ENCODE measurements at places on chromosomes 3 and 15.

GRCh38 chr3:46812237-46812791 is 50.9 kb downstream of the MYL3 start:
- DNase-seq, result peak; percentile 64

- DNase-seq, result no peak
Measured at GRCh38 chr3:25191673-25192072, 236.4 kb upstream of the RARB start.

DNA sequence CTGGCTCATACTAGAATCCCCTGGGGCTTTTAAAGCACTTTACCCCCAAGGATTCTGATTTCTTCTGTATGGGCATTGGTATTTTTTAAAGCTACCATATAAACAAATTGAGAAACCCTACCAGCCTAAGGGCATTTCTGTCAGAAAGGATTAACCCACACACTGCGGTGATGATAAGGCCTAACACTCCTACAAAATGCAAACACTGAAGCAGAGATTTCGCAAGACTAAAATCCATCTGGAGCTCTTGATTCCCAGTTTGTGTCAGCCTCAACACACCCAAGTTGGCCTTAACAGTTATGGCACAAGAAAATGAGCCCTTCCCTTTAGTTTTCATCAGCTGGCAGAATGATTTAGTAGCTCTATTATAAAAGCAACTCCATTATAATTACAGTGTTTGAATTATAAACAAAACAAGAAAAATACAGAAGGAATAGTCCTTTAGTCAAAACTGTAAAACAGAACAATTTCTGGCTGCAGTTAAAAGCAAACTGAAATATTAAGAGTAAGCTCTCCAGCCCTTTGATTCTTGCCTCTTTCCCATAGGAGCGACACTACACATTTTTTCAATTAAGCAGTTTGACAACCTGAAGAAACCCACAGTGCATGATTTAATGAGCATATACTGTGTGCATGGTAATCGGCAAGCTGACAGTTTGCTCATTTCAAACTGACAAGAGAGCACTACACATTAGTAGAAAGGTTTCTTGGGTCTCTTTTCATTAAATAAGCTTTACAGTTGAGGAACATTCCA is 441.2 kb downstream of the FHIT start:
- DNase-seq, result no peak

DNA sequence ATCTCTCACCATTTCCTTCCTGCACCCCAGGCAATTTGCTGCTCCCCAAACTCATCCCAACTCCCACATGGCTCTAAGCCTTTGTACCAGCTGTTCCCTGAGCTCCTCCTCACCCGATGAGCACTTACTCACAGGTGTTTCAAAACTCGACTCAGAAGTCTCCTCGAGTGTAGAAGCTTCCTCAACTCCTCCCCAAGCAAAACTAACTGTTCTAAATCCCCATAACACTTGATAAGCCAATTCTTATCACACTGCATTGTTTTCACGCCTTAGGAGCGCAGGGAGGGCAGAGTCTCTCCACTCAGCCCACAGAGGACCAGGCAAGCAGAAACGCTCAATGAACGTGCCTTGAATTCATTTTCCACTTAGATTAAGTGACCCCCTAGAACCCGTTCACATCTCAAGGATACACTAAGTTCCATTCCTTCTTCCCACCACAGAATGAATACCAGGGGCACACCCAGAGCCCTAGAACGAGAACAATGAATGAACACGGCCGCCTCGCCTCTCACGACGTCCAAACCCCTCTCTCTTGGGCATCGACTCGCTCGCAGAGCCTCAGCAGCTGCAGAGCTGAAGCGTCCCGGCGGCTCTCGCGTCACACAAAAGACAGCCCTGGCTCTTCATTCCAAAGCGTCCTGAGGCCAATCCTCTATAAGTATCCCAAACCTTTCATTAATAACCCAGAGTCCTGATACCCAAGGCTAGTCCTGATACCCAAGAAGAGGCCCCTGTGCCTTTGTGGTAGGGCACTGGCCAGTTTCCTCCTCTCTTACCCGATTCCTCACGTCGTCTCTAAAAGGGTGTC is 1.1 kb downstream of the RAF1 start:
- peak; percentile 26 for DNase-seq

GRCh38 chr3:34229876-34230275 is 431.4 kb downstream of the PDCD6IP start:
- no peak for DNase-seq

GRCh38 chr3:151205482-151205881 is 2.5 kb upstream of the GPR171 start:
- no peak for DNase-seq

DNA sequence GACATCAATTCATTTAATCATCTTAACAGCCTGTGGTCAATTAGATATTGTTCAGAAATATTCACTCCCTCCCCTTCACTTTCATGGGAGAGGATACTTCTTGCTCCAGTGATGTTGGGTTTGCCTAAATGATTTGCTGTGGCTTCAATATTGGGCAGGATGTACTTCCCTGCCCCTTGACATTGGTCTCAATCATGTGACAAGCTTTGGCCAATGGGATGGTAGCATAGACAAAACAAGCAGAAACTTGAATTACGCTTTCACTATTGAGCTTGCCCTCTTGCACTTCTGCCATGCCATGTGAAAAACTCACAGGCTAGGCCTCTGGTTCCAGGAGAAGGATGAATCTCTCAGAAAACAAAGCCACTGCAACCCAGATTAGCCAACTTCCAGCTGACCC is 42.2 kb upstream of the STT3B start:
- no peak for DNase-seq

DNA sequence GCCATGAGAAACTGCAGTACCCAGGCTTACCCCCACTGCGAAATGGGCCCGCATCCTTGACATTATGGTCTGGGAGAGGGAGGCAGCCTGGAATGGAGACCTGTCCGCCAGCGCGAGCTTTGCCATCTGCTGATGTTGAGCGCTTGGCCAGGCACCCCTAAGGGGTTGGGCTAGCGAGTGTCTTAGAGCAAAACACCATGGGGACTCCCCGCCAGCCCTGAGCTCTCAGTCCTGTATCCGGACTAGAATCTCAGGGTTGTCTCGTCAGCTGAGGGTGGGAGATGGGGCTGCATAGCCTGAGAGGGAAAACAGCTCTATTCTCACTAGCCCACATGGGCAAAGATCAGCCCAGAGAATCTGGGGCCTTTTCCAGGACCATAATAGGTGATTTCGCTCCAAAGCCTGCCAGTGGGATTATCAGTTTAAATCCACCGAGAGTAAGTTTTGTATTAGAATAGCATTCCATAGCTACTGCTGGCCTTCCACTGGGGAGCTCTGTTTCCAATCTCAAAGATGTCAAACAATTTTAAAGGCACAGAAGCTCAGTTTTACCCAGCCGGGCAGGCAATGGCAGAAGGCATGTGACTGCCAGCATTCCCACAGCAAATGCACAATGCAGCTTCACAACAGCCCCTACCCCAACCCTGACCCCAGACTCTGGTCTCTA is 167.5 kb upstream of the TPM1 start:
- no peak for DNase-seq

DNA sequence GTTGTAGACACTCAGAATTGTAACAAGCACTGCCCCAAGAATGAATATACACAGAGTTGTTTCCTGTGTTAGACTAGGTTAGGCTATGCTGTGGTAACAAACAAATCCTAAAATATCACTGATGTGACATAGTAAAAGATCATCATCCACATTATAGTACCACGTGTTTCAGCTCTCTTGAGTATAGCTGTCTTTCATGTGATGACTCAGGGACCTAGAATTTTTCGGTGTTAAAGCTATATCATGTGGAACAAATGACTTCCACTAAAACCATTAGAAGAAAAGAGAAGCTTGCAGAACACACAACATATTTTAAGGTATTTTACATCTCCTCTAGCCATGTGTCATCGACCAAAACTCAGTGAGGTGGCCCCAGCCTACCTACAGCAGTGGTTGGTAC is 307.9 kb upstream of the RBMS3 start:
- no peak for DNase-seq

GRCh38 chr3:14411166-14411526 is 8.7 kb downstream of the SLC6A6 start:
- DNase-seq, result no peak

GRCh38 chr3:100010087-100010417 is 104.2 kb downstream of the FILIP1L start:
- DNase-seq, result no peak

- DNase-seq, result no peak
Measured at GRCh38 chr15:60804986-60805949, 326.3 kb upstream of the ICE2 start.

DNA sequence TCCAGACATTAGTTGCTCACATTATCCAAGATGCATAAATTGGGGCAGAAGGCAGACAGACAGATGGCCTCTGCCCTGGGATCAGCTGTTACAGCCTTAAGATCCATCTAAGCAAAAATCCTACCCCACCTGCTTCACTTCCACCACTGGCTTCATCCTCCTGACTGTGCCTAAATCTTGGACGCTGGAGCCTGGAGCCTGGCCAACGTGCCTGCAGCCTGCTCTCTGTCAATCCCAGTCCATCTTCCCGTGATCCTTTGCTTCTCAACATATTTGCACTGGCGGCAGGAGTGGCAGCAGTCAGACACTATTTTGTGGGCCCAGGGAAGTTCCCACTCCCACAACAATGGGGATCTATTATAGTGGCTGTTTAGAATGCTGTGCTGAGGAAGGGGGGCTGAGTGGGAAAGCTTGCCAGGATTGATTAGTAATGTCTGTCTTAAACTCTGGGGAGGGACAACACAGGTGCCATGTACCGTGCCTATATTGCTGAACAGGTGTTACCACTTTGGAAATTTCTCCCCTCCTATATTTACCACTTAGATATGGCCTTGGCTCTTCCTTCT is 121.2 kb downstream of the MEGF11 start:
- DNase-seq, result no peak

DNA sequence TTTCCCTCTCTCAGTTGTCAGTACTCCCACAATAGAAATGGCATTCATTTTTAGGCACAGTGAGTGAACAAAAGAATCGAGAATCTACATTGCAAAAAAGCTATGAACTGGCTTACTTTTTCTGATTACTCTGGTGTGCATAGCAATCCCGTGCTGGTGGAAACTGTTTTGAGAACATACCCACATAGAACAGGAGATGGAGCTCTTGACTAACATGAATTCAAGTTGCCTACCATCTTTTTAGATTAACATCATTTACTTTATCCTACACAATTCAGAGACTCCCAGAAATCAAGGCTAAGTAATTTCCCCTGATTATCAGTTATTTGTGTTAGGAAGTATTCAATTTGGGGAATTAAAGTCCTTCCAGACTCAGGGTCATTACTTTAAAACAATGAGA is 326.6 kb downstream of the ARPP21 start:
- no peak for DNase-seq

GRCh38 chr3:126927846-126928245 is 55.1 kb upstream of the PLXNA1 start:
- DNase-seq, result no peak

DNA sequence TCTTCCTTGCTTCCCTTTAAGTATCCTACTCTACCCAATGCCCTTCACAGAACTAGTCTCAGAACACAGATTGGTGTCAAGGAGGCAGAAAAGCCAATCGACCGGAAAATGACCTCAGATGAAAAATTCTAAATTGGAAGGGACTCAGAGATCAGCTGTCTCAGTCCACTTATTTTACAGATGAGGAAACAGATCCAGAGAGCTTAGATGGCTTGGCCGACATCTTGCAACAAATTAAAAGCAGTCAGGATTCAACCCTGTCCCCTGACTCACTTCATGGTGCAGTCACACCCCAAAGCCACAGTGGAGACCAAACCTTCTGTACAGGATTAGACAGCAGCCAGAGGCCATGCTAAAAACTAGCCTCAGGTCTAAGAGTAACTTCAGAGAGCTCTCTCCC is 169.3 kb upstream of the BHLHE40 start:
- no peak for DNase-seq

DNA sequence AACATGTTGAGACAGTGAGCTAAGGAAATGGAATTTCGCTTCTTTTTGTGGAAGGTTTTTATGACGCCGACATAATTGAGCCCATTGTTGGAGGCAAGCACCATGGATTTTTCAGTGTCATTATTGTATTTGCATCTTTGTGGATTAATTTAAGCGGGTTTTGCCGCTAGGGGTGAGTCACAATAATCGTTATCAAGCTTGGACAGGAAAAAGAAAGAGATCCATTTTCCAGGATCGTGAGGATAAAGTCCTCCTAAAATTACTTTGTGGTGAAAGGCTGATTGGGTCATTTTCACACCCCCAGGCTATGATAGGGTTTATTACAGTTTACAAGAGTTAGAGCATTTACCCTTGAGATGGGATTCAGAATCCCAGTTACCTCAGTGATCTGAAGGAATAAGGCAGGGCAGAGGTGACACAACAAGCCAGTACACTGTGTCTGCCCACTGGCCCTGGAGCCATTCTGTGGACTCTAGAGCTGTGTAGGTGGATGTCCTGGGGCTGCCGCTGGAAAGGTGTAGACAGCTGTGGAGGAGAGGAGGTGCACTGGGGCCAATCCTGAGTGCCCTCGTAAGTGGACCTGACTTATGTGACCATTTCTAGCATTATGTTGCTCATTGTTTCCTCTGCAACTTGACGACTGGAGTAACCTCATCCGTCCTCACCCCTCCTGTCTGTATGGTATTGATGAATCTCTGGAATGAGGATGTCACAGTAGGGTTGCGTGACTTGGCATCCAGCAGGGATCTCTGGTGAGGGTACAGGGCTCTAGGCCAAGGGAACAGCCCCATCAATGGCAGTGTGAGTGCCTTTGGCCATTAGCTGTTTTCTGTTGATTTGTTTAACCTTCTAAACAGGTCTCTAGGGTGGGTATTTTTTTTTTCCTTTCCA is 370.1 kb downstream of the LRTM1 start:
- no peak for DNase-seq

- DNase-seq, result no peak
Measured at GRCh38 chr3:186166036-186166435, 57.1 kb upstream of the ETV5 start.

- no peak for DNase-seq
Measured at GRCh38 chr15:42150219-42150970, 6.0 kb downstream of the PLA2G4F start.

GRCh38 chr3:127604035-127604434 is 5.8 kb downstream of the MCM2 start:
- no peak for DNase-seq

- DNase-seq, result no peak
Measured at GRCh38 chr3:22089284-22089683, 338.3 kb upstream of the ZNF385D start.
